ENCODE measurements at places on chromosomes 16 and 17.

- DNase-seq = no peak
These were observed 14.4 kb downstream of the ASPSCR1 start for GRCh38 chr17:81991684-81992305.

DNA sequence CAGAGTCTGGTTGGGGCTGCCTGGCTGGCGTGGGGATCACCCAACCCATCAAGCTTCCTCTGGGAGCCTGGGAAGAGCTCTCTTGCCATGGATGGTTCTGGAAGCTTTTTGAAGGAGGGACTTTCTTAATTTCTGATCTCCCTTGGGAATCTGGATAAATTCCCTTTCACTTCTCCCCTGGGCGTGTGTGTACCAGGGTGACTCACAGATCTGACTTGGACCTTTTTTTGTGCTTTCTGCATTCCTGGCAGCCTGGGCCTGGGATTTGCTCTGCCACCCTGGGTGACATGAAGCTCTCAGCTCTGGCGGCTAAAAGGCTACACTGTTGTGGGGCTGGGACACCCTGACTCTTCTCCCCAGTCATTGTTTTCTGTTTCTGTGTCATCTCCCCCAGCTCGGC is 70.1 kb downstream of the ABCC1 start:
- DNase-seq = no peak

DNA sequence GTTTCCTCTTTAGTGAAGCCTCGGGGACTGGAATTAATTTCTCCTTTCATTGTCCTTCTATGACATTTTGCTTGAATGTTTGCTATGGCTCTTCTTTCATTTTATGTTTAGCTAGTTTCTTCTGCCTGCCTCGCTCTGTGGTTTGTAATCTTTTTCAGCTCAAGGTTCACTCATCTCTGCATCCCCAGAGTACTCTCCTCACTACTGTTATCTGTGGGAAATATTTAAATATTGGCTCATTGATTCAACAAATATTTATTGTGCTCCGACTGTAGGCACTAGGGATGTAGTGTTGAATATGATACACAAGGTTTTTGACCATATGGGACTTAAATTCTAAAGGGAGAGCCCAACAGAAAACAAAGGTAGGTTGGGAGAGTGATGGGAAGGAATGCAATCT is 195.9 kb downstream of the PHKB start:
- no peak for DNase-seq

DNA sequence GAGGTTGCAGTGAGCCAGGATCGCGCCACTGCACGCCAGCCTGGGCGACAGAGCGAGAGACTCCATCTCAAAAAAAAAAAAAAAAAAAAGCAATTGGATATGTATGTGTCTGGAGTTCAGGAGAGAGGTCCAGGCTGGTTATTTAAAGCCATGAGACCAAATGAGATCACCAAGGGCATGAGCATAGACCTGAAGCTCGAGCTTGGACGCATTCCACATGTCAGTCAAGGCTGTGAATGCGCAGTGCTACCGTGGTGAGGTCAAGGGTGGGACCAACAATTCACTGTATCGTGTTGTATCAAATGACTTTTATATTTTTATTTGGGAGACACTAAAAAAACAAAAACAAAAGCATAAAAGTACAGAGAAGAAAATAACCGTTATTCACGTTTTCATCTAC is 29.1 kb upstream of the SPNS2 start:
- no peak for DNase-seq

All from Kasumi-1 (cell line).